Gastroesophageal sphincter (tissue), 4 donors: ENCODE measurements at places on chromosomes 11 and 22.

GRCh38 chr22:26325641-26326040 is 103.4 kb upstream of the ASPHD2 start:
- ATAC-seq = no peak

- ATAC-seq = peak; percentile 32
These were observed 36.4 kb downstream of the RAB30 start for GRCh38 chr11:83035070-83035854.

DNA sequence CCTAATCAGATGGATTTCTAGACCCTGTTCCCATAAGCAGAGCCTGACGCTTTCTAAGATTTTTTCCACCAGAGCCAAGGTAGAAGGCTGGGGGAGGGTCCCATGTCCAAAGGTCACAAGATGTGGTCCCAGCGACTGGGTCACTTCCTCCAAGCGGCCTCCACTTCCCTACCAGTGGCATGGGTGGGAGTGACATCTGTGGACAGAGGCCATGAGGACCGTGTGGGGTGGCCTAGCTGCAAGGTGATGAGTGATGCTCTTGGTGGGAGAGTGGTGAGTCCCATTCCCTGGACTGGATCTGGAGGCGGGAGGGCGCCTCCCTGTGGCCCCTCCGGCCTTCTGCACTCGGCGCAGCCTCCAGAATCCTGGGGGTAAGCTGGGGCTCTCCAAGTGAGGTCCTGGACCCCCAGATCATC is 32.4 kb upstream of the PRR5 start:
- ATAC-seq = no peak

GRCh38 chr11:112769170-112769569 is 192.1 kb upstream of the NCAM1 start:
- ATAC-seq = no peak

GRCh38 chr11:4105916-4106315 is 11.3 kb downstream of the RRM1 start:
- no peak for ATAC-seq

DNA sequence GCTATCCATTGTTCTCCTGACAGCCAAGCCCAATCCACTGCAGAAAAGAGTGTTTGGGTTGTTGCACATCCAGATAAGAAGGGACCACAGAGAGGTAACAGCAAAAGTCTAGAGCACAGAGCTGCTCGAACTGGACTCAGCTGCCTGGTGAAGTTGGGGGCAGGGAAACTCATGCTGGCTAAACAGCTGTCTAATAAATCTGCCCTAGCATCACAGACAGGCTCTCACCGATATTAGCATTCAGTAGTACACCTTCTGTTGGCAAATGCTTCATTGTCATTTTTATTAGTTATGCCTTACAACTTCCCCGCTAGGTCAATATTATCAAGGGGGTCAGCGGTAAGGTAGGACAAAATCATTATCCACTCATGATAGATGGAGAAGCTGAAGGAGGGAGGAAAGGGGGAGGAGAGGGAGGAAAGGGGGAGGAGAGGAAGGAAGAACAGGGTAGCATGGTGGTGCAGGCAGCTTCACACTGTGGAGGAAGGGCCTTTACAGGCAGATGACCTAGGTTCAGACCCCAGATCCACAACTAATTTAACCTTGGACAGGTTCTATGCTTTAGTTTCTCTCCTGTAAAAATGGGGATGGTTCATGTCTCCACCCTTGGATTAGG is 102.7 kb downstream of the LARGE1 start:
- no peak for ATAC-seq
